ENCODE measurements at places on chromosomes 6 and 20.

DNA sequence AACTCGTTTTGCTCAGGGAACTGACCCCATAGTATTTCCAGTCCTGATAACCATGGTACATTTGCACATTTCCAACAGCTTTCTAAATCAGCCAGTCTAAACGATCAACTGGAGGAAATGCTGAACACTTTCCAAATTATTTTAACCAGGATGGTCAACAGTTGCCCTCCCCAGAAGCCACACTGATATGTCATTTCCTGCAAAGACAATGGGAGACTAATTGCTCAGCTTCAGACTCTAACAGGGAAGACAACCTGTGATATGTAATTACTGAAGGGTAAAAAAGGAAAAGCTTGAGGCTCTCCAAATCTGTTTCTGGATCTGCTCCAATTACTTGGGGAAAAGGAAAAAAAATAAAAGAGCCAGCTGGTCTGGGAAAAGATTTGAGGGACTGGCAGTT lies 88.8 kb downstream of the FYN start:
- no peak for DNase-seq
- H3K36me3 ChIP-seq, result peaks cover 12% of the 10 kb centered on the region
- H3K27ac ChIP-seq, result peak overlapping the region; percentile 66

- no peak overlapping the region for H3K4me3 ChIP-seq
- H3K4me1 ChIP-seq, result peaks cover 16% of the 10 kb centered on the region
- H3K27me3 ChIP-seq, result peaks cover 7% of the 10 kb centered on the region
- DNase-seq, result no peak
These were observed 240.3 kb downstream of the DLL1 start for GRCh38 chr6:170050591-170051041.

- no peaks in the 10 kb centered on the region for H3K36me3 ChIP-seq
- H3K4me3 ChIP-seq, result no peak overlapping the region
- no peak for DNase-seq
These were observed 220.9 kb upstream of the CEP162 start for GRCh38 chr6:84448331-84448730.

DNA sequence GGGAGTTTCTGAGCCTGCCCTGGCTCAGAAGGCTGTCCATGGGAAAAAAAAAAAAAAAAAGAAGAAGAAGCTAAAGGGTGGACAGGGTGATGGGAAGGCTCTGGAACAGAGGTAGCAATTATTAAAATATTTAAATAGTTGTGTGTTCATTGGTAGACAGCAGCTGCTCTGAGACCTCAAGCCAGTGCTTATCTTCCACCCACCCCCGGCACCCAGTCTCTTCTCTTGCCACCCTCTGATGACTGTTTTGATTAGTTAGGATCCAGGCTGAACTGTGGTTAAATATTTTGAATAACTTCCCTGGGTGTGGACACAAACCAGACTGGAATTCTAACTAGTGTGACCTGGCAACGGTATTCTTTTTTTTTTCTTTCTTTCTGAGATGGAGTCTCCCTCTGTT lies 16.9 kb upstream of the SRSF3 start:
- no peaks in the 10 kb centered on the region for H3K4me1 ChIP-seq
- no peaks in the 10 kb centered on the region for H3K36me3 ChIP-seq
- no peak overlapping the region for H3K4me3 ChIP-seq
- no peak overlapping the region for H3K27ac ChIP-seq
- no peak for DNase-seq

GRCh38 chr6:146872426-146872785 lies 273.6 kb downstream of the ADGB start:
- no peak overlapping the region for H3K4me3 ChIP-seq
- no peaks in the 10 kb centered on the region for H3K4me1 ChIP-seq
- no peak overlapping the region for H3K27ac ChIP-seq
- DNase-seq, result no peak
- H3K27me3 ChIP-seq, result peaks cover 32% of the 10 kb centered on the region
- H3K36me3 ChIP-seq, result no peaks in the 10 kb centered on the region

DNA sequence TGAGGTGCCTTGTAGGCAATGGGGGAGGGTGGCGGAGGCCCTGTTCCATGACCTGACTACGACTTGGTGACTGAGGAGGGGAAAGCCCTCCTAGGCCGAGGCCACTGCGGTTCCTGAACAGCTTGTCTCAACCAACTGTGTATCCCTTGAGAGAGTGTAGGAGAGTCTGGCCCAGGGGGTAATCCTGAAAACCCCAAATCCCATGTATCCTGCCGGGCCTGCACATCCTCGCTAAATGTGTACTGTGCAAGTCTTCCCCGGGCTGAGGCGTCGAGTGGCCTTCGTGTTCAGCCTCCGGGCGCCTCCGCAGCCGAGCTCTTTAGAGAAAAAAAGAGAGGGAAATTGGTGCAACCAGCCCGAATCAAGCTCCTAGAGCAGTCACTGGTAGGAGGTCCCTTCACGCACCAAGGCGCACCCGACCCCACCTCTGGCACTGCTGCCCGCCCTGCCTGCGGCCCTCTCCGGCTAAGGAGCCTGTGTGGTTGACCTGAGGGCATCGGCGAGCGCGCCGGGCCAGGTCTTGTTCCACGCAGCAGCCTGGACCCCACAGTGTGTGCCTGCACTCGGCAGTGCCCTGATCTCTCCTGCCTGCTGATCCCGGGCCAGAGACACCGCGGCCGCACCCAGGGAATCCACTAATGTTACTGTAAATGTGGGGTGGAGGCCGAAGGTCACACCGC lies 7.3 kb downstream of the SIM1 start:
- H3K4me3 ChIP-seq, result no peak overlapping the region
- peaks cover 65% of the 10 kb centered on the region for H3K27me3 ChIP-seq
- DNase-seq, result no peak
- H3K4me1 ChIP-seq, result peaks cover 11% of the 10 kb centered on the region

DNA sequence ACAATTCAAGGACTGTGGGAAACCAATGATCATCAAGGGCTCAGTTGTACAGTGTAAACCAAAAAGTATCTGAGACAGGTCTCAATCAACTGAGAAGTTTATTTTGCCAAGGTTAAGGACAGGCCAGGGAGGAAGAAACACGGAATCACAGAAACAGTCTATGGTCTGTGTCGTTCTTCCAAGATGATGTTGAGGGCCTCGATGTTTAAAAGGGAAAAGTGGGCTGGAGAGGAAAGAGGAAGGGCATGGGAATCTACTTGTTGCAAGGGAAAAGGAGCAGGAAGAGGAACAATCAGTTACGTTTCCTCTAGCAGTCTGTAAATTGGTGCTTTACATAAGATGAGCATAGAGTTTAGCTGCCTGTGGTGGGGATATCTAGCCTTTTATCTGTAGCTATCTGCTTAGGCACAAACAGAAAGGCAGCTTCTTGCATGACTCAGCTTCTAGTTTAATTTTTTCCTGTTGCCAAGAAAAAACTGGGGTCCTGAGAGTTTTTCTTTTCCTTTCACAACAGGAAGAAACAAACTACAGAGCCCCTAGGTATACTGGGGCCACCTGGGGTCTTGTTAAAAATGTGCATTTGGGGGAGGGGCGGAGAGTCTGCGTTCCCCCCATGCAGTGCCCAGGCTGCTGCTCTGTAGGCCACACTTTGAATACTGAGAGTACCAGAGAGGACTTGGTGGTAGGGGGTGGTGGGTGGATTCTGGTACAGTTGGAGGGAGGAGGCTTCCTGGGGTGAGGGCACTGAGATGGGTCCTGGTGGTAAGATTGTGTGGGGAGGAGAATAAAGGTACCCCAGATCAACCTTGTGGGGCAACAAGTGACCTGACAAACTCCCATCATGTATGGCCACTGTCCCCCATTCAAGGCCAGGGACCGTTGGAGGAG lies 35.3 kb upstream of the EZR start:
- no peak overlapping the region for H3K4me3 ChIP-seq
- no peak overlapping the region for H3K27ac ChIP-seq
- no peaks in the 10 kb centered on the region for H3K27me3 ChIP-seq
- DNase-seq, result peak; percentile 17
- H3K4me1 ChIP-seq, result peaks cover 19% of the 10 kb centered on the region

- DNase-seq, result no peak
- no peaks in the 10 kb centered on the region for H3K36me3 ChIP-seq
- H3K4me1 ChIP-seq, result no peaks in the 10 kb centered on the region
- H3K27me3 ChIP-seq, result no peaks in the 10 kb centered on the region
These were observed 89.6 kb upstream of the HMGCLL1 start for GRCh38 chr6:55668591-55668990.

GRCh38 chr20:59571551-59572314 lies 32.6 kb upstream of the PHACTR3 start:
- peak overlapping the region; percentile 17 for H3K4me3 ChIP-seq
- peak; percentile 40 for DNase-seq
- H3K36me3 ChIP-seq, result no peaks in the 10 kb centered on the region

- peaks cover 24% of the 10 kb centered on the region for H3K4me1 ChIP-seq
- no peaks in the 10 kb centered on the region for H3K27me3 ChIP-seq
- peaks cover 5% of the 10 kb centered on the region for H3K36me3 ChIP-seq
- H3K27ac ChIP-seq, result peak overlapping the region; percentile 3
- no peak for DNase-seq
These were observed 108.1 kb upstream of the SCP2D1 start for GRCh38 chr20:18705490-18705889.

DNA sequence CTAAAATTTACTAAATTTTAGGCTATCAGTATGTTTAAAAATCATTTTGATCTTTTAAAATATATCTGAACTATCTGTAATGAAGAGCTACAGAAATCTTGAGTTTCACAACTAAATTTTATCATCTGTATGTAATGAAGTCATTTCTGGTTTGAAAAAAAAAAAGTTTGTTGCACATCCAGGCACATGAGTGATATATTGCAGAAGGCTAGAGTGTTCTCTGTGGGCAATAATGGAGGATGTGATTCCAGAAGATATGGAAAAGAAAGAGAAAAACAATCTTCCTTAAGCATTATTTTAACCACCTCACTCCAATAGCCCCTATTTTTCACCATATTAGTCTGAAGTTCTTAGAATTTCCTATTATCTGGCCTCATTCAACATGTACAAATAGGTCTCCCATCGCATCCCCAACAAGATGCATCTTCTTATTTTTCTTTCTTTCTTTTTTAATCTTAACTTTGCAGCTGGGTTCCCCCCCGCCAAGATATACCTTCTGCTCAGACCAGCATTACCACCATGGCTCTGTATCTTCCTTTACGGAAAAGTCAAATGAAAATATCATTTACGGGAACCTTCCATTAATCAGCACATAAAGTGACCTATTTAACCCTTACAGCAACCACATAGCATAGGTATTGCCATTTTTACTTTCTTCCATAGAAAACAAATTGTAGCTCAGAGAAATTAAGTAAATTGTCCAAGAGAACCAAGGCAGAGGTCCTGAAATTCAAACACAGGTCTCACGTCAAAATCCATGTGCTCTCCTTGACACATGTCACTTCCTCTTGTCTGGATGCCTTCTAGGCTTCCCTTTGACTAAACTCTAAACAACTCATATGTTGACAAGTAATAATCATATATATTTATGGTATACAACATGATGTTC lies 116.9 kb downstream of the KIF13A start:
- H3K4me3 ChIP-seq, result no peak overlapping the region
- H3K27me3 ChIP-seq, result peaks cover 7% of the 10 kb centered on the region
- no peak overlapping the region for H3K27ac ChIP-seq
- DNase-seq, result no peak

GRCh38 chr6:90544081-90544480 lies 42.8 kb downstream of the MAP3K7 start:
- H3K27me3 ChIP-seq, result no peaks in the 10 kb centered on the region
- H3K36me3 ChIP-seq, result peaks cover 39% of the 10 kb centered on the region
- H3K27ac ChIP-seq, result peak overlapping the region; percentile 10
- no peak overlapping the region for H3K4me3 ChIP-seq

DNA sequence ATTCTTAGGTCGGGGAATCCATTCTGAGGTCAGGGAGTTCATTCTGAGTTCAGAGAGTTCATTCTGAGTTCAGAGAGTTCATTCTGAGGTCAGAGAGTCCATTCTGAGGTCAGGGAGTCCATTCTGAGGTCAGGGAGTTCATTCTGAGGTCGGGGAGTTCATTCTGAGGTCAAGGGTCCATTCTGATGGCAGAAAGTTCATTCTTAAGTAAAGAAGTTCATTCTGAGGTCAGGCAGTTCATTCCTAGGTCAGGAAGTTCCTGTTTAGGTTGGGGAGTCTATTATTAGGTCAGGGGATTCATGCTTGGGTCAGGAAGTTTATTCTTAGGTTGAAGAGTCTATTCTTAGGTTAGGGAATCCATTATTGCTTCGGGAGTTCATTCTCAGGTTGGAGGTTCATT lies 16.5 kb upstream of the NXT1 start:
- no peak for DNase-seq
- peaks cover 9% of the 10 kb centered on the region for H3K27me3 ChIP-seq
- no peak overlapping the region for H3K4me3 ChIP-seq
- H3K4me1 ChIP-seq, result peaks cover 6% of the 10 kb centered on the region
- no peaks in the 10 kb centered on the region for H3K36me3 ChIP-seq
- H3K27ac ChIP-seq, result peak overlapping the region; percentile 57

DNA sequence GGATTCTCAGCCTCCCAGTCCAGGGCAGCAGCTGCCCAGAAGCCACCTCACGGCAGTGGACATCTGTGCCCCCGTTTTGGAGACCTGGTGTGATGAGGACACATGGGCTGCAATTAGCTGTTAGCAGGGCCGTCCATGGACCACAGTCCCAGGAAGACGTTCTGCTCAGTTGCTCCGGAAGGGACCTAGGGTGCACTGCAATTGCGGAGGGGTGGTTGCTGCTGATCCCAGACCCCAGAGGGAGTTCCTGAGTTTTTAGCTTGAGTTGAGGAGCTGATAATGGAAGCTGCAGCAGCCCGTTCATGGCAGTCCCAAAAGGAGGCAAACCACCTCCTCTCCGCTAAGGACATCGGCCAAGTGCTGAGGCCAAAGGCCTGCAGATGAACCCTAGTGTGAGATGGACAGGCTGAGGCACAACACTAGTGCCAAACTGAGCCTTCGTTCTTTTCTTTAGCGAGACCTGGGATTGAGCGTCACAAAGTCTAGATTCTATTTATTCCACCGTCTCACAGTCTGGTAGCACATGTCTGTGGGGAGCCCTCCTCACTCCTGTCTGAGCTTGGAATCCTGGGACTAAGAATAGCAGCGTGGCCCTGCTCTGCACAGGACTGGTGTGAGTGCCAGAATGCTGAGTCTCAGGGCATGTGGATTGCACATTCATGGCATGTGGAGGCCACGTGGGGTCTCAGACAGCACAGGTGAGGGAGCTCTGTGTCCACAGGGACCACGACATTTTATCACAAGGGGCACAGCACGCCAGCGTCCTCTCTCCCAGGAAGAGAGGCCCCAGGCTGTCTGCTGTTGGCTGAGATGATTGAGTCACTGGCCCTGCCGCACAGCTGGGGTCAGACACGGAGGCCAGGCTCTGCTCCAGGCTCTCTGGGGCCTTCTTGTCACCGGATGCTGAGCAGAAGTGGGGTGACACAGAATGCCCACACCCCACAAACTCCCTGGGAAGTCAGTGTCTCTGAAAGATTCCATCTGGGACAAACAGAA lies 113.4 kb downstream of the PSMB1 start:
- no peak for DNase-seq
- no peak overlapping the region for H3K27ac ChIP-seq
- H3K36me3 ChIP-seq, result peaks cover 4% of the 10 kb centered on the region
- H3K4me1 ChIP-seq, result no peaks in the 10 kb centered on the region
- peaks cover 14% of the 10 kb centered on the region for H3K27me3 ChIP-seq

GRCh38 chr6:155174576-155175211 lies 89.1 kb upstream of the CLDN20 start:
- no peaks in the 10 kb centered on the region for H3K27me3 ChIP-seq
- H3K27ac ChIP-seq, result no peak overlapping the region
- no peaks in the 10 kb centered on the region for H3K36me3 ChIP-seq
- peaks cover 16% of the 10 kb centered on the region for H3K4me1 ChIP-seq

All from effector memory CD8-positive, alpha-beta T cell (primary cell).